NCI-H2081 (cell line): ENCODE measurements at places on chromosomes 3 and 15.

DNA sequence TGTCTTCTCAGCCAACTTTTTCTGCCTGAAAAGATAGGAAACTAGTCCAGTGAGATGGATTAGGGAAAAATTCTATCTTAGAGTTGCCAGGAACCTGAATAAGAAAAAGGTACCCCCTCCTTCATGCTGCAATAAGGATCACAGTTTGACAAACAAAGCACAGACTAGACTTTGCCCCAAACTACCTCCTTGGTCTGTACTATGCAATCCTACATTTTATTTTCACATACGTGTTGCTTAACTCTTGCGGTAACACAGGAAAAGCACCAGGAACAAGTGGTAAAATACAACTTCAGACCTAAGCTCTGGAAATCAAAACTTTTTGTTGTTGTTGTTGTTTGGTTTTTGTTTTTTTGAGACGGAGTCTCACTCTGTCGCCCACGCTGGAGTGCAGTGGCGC is 11.3 kb upstream of the IL12A start:
- DNase-seq = no peak

- no peak for DNase-seq
Measured at GRCh38 chr15:53331328-53332190, 427.9 kb downstream of the WDR72 start.

DNA sequence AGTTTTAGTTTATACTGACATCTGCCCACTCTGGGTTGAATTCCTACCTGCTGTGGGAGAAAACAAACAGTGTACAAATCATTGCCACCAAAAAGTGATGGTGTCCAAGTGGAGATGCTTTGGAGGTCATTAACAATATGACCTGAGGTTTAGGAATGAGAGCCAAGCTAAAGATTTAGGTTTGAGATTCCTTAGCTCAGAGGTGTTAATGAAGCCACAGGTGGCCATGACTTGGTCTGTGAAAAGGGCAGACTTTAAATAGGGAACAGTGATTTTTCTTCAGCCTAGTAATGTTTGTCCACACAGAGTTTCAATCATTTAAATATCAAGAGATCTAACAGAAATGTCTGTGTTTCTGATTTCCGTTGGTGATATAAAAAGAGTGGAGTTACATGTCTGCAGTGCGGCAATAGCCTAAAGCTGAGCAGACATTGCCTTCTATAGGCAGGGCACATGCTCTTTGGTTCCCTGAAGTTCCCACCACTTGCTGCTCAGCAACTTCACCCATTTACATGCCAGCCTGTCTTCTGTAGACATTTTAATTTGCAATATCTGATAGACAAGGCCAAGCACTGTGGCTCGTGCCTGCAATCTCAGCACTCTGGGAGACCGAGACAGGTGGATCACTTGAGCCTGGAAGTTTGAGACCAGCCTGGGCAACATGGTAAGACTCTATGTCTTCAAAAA is 423.2 kb downstream of the IL5RA start:
- DNase-seq = no peak

GRCh38 chr3:2937055-2937454 is 173.1 kb downstream of the IL5RA start:
- no peak for DNase-seq

DNA sequence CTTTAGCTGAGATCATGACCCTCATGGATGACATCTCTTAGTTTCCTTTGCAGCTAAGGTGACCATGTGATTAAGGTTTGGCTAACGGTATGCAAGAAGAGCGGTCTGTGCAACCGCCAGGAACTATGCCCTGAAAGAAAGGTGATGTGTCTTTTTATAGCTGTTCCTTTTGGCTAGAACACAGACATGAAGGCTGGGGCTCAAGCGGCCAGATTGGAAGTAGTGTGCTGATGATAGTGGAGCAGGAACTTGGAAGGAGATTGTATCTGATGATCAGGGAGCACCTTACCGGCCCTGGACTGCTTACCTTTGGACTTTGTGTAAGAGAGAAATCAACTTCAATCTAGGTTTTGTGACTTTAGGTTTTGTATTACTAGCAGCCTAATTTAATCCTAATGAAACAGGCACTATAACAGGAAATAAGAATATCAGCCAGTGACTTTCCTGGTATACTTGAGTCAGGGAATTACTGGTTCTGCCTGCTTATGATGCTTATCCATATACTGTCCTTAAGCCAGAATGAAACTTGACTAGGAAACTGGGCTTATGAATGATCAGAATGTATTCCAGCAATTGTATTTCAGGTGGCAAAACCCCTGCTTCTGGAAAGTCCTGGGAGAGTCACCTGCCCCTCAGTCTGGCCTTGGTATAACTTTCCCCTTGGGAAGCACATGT is 164.3 kb upstream of the LRIG1 start:
- no peak for DNase-seq

DNA sequence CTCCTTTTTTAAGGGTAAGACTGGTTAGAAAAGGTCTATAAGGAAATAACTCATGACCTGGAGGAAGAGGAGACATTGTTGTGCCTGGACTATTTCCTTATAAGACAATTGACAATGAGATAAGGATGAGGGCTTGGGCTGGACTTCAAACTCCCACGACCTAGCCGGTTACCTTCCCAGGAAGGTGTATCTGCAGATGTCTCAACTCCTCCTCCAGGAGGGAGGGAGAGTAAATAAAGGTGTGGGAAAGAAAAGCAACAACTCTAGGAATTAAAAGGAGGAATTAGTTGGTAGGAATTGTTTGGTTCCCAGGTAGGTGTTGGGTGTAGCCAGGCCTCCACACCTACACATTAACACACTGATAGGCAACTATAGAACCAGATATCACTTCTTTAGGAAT is 97.8 kb upstream of the TBL1XR1 start:
- no peak for DNase-seq

GRCh38 chr15:57422113-57422754 is 45.9 kb downstream of the CGNL1 start:
- no peak for DNase-seq

DNA sequence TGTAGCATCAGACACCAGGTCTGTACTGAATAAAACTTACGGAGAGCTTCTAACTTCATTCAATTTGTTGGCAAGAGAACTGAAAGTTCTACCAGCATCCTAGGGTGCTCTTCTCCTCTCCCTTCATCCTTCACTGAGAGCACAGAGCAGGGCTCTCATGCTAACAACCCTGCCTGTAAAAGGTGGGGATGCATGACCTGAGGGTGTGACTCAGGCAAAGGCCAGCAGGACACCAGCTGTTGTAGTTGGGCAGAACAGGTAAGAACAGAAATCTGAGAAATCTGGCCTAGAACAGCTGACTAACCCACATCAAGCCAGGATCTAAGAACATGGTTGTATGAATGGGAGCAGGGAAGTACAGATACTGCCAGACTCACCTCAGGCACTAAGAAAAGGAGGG is 64.2 kb downstream of the MYLK start:
- DNase-seq = no peak

DNA sequence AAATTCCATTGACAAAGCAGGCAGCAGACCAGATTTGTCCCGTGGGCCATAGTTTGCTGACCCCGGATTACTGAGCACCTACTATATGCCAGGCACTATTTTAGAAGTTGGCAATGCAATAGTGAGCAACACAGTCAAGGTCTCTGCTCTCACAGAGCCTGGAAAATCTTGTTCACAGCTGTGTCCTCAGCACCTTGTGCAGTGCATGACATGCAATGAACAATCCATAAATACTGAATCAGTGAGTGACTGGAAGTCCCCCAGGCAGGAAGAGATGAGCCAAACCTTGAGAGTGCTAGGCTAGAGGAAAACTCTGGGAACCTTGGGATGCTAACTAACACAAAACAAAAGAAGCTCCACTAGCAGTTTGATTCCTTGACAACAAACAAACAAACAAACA is 14.4 kb downstream of the TM4SF1 start:
- no peak for DNase-seq

GRCh38 chr3:64244011-64244942 is 19.0 kb upstream of the PRICKLE2 start:
- DNase-seq = peak; percentile 1
